ENCODE measurements at places on chromosomes 7 and 10.

DNA sequence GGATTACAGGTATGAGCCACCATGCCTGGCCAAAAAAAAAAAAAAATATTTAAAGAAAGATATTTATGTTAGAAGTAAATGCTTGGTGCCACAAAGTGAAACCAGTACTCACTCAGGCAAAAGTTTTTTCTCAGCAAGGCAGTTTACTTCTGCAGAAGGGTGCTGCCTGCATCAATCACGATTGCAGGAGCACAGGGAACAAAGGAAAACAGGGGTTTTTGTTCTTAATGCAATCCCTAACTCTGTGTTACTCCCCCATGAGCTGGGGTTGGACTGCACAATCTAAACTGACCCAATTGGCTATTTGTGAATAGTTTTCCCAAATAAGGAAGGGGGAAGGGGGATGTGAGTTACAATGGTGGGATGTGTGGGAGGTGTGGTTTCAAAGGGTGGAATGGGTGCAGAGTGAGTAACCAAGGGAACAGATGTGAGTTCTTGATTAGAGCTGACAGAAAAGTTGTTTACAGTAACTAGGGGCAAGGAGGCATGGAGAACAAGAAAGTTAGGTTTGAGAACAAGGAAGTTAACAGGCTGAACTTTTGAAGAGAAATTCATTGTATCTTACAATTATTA lies 255.4 kb downstream of the TYW1 start:
- no peak for DNase-seq

DNA sequence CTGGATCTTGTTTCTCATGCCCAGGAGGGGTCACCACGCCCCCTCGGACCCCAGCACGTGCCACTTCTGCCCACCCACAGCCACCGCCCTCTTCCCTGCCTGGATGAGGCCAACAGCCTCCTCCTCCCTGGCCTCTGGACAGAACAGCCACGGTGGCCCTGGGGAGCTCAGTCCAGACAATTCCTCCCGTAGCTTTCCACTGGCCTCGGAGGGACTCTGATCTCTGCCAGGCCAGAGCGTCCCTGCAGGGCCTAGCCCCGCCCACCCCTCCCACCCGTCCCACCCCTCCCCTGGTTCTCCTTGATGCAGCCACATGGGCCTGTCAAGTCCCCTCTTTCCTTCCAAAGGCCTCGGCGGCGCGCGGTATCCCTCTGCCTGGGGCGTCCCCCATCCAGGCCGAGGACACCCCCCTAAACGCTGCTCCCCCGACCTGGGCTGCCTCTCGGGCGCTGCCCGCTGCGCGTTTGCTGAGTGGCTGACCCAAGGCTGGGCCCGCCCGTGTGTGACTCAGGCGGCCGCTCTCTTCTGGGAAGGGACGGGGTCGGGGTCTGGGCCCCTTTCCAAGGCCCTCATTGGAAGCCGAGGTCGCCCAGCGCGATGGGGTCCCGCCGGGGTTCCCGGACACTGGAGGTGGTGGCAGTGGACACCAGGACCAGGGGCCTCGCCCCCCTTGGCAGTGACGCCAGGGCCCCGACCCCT lies 557 bp downstream of the TMEM120A start:
- DNase-seq = no peak

GRCh38 chr7:34385384-34385783 lies 272.6 kb upstream of the NPSR1 start:
- no peak for DNase-seq

GRCh38 chr10:88819290-88819689 lies 16.8 kb downstream of the LIPM start:
- DNase-seq = no peak

DNA sequence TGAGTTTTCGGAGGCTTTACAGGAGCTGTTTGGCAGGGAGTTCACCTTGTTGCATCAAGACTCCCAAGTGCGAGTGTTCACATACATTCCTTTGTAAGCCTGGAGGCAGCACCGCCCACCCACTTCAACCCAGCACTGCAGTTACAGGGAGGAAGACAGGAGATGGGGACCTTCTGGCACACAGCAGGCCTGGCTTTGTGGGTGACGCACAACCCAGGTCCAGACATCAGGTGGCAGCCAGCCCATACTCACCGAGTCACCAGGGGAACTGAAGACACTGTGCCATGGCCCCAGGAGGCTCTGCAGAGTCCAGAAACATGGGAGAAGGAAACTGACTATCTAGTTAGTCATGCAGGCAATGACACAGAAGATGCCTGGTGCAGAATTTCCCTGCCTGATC lies 305.9 kb upstream of the RNF32 start:
- no peak for DNase-seq

DNA sequence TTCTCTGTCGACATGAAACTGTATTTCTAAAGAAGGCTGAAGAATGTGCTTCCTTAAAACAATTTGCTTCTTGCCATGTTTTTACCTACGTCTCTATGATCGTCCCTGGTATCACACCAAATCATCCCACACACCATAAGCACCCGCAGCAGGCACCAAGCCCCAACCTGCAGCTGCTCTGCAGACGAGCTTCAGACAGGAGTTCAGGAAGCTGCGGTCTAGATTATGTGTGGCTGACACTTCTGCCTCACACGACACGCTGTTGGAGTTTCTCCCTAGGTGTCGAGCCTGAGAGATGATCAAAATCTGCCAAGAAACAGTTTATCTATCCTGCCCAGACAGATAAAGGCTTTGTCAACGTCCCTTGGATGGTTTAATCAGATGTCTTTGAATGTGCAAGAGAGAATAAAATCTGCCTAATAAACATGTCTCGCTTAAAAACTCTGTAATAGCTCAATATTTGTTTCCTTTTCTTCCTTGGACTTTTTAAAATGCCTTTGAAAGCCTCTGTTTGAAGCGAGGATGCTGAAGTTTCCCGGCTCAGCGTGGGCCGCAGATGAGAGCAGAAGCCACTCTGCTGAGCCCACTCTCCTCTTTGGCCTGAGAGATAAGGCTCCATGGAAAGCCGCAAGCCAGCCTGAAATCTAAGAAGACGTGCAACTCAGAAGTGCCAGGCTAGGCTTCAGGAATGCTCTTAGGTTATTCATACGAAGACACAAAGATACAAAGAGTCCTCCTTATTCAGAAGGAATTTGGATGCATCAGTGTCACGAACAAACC lies 158.3 kb upstream of the PFKP start:
- no peak for DNase-seq

DNA sequence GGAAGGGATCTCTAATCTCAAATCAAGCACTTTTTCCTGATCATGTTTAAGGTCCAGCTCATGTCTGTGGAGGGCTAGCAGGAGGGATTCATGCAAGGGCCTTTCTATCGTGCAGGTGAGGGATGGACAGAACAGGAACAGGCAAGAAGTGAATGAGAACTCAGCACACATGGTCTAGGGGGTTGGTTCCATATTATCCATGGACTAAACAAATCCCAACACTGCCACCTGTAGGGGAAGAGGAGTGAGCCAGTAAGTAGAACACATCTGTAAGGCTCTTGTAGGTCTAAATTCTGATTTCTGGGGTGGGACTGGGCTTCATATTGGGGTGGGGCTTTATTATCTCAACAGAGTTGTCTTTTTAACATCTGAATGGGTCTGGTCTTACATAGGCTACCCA lies 138.0 kb upstream of the TARP start:
- no peak for DNase-seq

GRCh38 chr10:123614888-123615287 lies 51.3 kb upstream of the GPR26 start:
- peak; percentile 10 for DNase-seq

GRCh38 chr10:113069595-113069994 lies 119.5 kb downstream of the TCF7L2 start:
- no peak for DNase-seq

DNA sequence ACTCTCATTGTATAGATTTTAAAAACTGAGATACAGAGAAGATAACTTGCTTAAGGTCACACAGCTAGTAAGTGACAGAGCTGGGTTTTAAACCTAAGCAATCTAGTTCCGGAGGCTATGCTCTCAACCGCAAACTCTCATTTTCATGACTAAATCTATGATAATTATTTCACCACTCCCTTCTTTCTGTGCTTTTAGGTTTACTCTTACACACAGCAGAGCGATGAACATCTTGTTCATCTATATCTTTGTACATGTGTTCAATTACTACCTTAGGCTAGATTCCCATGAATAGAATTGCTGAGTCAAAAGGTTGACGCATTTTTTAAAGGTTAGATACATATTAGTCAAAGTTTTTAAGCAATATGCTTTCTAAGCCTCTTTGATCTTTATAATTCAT lies 154.8 kb downstream of the CHN2 start:
- no peak for DNase-seq

DNA sequence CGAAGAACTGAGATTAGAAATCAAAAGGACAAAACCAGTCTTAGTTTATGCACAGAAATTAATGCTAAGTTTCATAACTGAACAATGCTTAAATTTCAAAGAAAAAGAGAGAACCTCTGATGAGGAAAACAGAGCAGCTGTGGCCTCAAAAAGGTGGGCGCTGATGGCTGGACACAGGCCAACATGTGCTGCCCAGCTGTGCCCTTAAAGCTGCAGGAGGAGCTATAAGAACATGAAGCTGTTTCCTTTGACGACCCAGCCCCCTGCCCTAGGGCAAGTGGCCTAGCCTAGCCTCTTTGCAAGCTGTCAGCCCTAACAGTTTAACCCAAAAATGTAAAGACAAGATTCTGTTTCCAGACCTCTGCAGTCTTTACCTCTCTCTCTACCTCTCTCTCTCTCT lies 107.7 kb downstream of the GRID1 start:
- no peak for DNase-seq

GRCh38 chr10:118953598-118954393 lies 75.7 kb upstream of the NANOS1 start:
- no peak for DNase-seq

- no peak for DNase-seq
These were observed 109.6 kb downstream of the MACC1 start for GRCh38 chr7:20107582-20107981.

DNA sequence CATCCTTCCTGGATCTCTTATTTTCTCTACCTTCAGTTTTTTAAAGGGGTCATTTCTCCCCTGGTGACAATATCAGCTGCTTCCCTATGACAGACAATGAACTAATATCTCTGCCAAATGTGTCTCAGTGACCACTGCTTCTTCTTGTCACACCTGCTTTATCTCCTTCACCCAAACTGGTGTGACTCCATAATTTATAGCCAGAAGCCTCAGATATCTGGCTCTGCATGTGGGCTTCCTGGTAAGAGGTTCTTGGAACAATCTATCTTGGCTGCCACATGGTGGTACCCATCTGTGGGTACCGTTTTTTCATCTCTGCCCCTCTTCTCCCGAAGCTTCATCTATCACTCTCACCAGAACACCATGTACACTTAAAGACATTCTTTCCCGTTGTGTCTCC lies 37.0 kb downstream of the CPVL start:
- DNase-seq = no peak

GRCh38 chr7:42690794-42691639 lies 220.9 kb downstream of the C7orf25 start:
- no peak for DNase-seq

DNA sequence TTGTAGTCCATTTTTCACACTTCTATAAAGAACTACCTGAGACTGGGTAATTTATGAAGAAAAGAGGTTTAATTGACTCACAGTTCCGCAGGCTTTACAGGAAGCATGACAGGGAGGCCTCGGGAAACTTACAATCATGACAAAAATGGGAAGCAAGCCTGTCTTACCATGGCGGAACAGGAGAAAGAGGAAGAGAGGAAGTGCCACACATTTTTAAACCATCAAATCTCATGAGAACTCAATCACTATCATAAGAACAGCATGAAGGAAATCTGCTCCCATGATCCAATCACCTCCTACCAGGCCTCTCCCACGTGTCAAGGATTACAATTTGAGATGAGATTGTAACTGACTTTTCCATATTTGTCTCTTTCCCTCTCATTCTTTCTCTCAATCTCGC lies 9.3 kb upstream of the PNPLA8 start:
- no peak for DNase-seq

DNA sequence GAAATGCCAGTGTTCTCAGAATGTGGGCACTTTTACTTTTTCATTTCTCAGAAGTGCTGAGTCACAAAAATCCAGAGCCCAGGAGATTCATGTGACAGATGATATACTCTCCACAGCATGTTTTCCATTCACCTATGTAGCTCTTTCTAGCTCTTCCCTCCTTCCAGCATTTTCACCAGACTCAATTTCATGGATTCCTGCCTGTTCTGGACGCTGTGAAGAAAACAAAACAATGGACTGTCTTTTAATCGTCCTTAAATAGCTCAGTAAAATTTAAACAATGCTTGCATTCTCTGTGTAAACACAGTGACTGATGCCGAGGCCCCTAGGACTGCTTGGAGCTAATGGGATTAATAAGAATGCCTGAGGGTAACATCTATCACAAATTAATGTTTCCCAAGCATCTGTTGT lies 25.5 kb downstream of the ZNF713 start:
- DNase-seq = no peak

GRCh38 chr7:85381212-85381611 lies 194.4 kb upstream of the SEMA3D start:
- no peak for DNase-seq

DNA sequence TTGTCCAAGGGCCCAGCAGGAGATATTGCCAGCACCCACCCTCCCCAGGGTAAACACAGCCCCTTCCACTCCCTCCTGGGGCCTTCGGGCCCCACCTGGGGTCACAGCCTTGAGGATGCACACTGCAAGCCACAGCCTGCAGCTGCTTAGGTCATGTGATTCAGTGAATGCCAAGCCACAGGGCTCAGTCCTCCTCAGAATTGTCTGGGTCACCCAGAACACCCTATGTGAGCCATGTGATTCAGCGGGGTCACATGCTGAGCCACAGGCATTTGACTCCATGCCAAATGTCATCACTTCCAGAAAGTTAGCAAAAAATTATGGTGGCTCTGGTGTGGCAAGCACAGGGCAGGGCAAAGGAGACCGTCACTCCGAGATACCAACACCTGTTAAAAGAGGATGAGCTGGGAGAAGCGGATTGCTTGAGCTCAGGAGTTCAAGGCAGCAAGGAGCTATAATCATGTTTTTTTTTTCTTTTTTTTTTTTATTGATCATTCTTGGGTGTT lies 17.2 kb upstream of the PSAP start:
- DNase-seq = no peak

DNA sequence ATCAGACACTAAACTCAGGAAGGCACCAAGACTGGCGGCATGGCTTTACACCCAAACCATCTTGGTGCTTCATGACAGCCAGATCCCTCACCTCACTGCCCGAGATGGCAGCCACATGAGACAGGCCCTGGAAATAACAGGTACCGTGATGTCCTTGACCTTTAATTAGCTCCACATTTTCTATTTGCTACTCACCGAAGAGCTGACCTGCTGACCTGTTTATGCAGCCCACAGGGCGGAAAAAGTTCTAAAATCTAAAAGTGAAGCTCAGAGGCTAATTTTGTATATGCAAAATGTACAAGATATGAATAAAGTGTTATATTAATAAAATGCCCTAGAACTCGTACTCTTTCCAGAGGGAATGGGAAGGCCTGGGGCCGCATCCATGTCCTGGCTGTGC lies 51.6 kb upstream of the RASGEF1A start:
- no peak for DNase-seq

All from stimulated activated CD8-positive, alpha-beta memory T cell treated with anti-CD3 and anti-CD28 coated beads, Interleukin-4, amount 100 ng/mL, for 1 hour (primary cell).